NCI-H1105 treated with DMSO at 0.1 percent for 48 hours (cell line): ENCODE measurements at places on chromosomes 7 and 10.
A peak's percentile ranks its signal among the peaks of the same experiment; 100 is the strongest.

GRCh38 chr10:96371356-96371755 is 12.6 kb upstream of the OPALIN start:
- no peak for DNase-seq

- peak; percentile 48 for DNase-seq
These were observed 147.6 kb downstream of the GPR85 start for GRCh38 chr7:112938863-112939573.

GRCh38 chr7:44066494-44067063 is 1.2 kb upstream of the PGAM2 start:
- DNase-seq = no peak

GRCh38 chr10:12130237-12130872 is 878 bp downstream of the SEC61A2 start:
- DNase-seq = peak; percentile 34

- DNase-seq = no peak
These were observed 12.7 kb downstream of the FBXW4 start for GRCh38 chr10:101682172-101682825.

DNA sequence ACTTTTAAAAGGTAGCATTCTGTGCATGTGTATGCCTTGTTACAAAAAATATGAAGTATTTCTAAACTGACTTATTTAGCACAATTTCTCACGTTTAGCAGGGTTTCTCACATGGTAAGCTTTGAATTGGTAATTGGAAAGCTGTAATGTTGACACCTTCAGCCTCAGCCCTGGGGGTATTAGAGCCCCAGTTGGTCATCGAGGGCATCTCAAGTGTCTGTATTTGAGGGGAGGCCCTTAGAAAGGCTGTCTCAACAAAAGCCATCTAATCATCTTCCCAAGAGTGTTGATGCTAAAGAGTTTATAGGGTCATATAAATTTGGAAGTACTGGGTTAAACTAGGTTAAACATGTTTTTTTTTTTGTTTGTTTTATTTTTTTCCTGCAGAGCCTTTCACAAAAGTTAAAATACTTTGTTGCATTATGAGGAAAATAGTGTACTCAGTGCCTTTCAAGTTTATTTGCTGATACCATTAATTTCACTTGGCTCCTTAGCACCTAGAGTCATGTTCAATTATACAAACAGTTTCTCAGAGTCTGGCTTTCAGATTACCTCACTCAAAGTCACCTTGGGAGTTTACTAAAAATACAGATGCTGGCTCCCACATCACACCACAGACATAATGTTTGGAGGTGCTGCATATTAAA is 134.0 kb downstream of the CD36 start:
- DNase-seq = peak; percentile 30

DNA sequence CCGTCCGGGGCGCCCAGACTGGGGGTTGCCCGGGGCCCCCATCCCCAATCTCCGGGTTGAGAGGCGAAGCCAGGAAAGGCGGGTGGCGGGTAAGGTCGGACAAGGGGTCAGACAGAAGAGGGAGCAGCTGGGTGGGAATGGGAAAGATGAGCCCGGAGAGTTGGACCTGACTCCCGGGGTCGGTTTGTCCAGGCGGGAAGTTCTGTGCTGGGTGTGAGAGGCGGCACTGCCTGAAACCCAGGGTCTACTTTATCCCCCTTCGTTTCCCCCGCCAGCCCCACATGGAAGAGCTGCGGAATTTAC is 675 bp downstream of the SLC4A2 start:
- no peak for DNase-seq

GRCh38 chr10:89695307-89695706 is 6.1 kb upstream of the KIF20B start:
- DNase-seq = no peak

DNA sequence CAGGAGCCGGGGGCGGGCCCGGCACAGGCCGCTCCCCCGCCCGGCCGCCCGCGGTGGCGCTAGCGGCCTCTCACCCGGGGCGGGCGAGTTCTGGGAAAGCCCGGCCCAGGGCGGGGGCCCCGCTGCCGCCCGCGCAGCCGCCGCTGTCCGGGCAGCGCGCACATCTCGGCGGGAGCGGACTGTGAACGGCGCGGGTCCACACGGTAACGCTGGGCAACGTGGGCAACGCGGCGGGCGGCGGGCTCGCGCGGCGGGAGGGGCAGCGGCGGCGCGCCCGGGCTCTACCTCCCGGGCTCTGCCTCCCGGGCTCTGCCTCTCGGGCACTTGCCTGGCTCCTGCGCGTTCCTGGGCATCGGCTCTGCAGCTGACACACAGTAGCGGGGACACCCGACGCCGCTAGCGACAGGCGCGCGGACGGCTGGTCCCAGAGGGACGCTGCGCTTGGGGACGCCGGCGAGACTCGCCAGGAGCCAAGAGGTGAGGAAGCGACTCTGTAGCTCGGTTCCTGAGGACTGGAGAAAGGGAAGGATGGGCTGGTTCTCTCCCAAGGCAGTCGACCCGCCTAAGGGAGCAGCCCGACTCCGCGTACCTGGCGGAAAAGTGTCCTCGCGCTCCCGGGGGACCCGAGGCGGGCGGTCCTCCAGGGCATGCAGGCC is at the start of gene PLCE1:
Gene PLCE1 (plus strand): TSS at position 150 of the 656 bp plus-strand sequence. CDS start 37,116 bp downstream, outside the sequence.
- DNase-seq = peak; percentile 50

DNA sequence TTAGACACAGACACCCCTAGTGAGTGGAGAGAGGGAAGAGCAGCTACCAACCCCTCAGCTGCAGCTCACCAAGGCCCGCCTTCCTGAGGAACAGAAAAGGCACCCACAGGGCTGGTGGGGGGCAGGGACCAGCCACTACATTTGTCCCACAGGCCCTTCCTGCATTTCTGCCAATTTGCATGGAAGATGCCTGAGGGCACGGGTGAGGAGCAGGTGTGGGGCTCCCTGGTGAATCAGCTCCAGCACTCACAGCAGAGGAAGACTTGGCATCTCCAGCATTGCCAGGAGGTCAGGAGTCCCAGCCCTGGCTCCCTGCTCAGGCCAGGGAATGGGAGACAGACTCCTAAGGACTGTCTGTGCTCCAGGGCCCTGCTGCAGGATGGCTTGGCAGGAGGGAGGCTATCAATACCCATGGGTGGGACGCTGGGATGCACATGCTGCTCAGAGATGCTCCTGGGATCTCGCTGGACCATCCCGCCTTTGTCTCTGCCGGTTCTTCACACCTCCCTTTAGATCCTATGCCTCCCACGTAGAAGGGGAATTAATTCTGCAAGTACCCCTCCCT is 109.7 kb downstream of the SLIT1 start:
- DNase-seq = no peak

GRCh38 chr10:89431977-89432376 is 17.6 kb downstream of the IFIT5 start:
- DNase-seq = no peak

DNA sequence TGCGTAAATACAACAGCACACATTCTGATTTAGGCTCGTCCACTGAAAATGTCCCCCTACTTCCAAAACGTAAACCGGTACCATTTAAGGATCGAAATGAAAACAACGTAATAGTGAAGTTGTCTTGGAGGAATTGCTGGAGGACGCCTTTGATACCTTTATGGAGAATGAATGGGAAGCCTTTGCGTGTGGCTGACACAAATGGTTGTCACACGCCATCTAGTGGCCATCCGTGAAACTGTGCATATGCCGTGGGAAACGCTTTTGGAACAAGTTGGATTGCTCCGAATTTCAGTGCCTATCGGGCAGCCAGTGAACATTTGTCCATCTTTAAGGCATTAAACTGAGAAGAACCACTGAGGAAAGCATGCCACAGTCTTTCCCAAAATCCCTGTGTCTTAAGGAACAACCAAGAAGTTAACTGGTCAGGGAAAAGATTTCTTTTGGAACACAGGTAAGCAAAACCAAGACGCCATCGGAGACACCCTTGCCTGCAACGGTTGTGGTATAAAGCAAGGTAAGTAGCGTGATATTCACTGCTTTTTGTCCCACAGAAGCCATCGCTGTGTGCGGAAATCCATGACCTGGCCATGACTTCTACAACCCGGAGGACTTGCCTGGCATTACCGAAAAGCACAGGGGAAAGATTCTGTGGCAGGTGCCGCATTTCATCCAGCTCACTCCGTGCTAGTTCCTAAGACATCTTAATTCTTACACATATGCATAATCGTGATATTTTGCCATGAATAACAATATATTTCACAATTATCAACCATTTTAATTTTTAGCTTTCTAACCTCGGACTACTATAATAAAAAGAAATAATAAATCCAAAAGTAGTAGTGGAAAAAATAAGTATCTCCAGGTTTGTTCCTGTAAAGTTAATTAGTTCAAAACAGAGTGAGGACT is 100.6 kb downstream of the FAM204A start:
- peak; percentile 66 for DNase-seq

DNA sequence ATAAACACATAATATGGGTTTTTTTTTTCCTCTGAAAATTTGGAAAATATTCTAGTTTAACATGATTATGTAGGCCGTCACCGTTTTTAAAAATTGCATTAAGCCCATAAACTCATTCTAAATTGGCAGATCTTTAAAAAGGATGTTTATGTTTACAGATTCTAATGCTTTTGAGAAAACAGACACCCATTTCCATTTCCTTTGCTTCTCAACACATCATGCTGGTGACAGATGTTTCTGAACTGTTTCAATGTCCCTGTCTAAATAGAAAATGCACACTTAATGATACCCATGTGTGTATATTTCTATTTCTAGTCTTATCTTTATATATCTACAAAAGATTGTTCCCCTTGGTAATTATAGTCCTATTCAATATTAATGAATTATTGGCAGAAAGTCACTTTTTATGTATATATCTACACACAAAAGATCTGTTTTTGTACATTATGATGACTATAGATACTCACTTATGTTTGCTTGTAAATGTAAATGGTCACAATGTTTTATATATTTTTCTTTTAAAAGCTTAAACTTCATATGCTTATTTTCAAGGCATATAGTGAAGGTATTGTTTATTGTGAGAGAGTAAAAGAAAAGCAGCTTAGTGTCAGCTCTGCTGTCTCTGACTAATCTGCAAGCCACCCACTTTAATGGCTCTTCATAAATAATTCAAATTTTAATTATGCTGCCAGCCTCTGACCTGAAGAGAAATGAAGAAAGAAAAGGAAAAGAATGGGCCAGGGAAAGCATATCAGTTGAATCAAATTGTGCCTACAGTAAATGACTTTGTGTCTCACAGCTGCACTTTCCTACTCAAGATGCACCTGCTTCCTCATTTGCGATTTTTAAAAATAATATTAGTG is 179.4 kb downstream of the CACNA2D1 start:
- DNase-seq = peak; percentile 97

DNA sequence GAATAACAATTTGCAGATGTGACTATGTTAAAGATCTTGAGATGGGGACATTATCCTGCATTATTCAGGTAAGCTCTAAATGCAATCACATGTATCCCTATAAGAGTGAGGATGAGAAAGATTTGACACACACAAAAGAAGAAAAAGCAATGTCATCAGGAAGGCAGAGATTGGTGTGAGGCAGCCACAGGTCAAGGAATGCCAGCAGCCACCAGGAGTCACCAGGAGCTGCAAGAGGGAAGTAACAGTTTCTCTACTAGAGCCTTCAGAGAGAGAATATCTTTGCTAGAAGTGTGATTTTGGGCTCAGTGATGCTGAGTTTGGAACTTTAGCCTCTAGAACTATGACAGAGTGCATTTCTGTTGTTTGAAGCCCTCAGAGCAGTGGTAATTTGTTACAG is 700.3 kb upstream of the SEMA3D start:
- no peak for DNase-seq

DNA sequence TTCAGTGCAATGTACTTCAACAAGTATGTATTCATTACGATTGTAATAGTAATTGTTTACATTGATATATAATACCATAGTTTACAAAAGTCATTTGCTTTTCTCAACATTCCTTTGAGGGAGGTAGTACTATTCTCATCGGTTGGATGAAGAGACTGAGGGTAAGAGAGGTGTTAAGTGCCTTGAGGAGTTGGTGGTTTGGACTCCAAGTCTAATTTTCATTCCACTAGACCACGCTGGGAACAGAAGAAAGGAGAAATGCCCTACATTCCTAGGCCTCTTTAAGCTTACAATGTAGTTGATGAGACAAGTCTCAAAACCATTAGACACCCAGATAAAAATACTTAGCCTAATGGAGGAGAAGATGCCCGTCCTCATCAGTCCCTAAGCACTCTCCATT is 28.6 kb downstream of the CDK1 start:
- DNase-seq = no peak

GRCh38 chr10:78428579-78428978 is 394.9 kb downstream of the RPS24 start:
- no peak for DNase-seq

GRCh38 chr10:103717341-103718246 is 137.8 kb downstream of the SH3PXD2A start:
- no peak for DNase-seq

- DNase-seq = no peak
These were observed 40.0 kb downstream of the GOLGA7B start for GRCh38 chr10:97889461-97890265.

GRCh38 chr10:118605694-118606093 is 10.2 kb upstream of the PRLHR start:
- no peak for DNase-seq

DNA sequence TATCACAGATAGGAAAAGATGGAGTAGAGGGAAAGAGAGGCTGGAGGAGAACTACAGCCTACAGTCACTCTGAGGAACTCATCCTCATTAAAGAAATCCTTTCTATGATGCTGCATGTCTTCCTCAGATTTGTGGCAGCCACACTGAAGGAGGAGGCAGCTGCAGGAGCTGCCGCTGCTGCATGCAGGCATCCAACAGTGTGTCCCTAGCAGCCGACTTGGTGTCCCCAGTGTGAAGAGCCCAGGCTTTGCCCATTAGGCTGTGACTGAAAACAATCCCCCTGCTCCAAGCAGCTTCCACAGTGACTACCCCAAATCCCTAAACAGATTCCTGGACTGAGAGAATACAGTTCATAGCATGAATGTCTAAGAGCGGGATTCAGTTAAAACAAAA is 23.1 kb downstream of the SKIDA1 start:
- DNase-seq = no peak

DNA sequence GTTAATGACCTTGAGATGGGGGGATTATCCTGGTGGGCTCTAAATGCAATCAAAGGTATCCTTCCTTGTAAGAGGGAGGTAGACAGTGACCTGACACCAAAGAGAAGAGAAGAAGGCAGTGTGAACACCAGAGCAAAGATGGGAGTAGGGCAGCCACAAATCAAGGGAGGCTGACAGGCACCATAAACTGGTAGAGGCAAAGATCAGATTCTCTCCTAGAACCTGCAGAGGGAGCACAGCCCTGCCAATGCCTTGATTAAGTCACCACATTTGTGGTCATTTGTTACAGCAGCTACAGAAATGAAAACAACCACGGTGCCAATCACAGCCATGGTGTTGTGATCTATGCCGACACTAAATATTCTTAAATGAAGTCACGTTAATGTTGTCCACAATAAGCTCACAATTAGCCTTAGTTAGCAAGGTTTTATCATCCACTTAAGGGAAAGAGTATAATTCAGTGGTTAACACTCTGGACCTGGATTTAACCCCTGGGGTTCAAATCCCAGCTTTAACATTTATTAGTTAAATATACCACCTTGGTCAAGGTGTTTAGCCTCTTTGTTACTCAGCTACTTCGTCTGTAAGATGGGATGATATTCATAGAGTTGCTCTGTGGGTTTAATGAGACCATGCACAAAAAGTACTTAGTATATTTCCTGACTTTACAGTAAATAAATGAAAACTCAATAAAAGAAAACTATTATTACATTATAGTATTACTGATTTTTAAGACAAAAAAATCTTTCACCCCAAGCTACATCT is 70.8 kb downstream of the SGMS1 start:
- DNase-seq = no peak
